ENCODE measurements at places on chromosomes 1 and 21. TPM values are rescaled to one million over a fixed set of nuclear protein-coding genes. Genes with fewer than 3 reads are reported as not detected.

KCNJ15 gene
- total RNA-seq, result 1.7 TPM

KRTAP26-1 gene
- not detected for total RNA-seq

KCNK2 gene
- total RNA-seq, result 5.2 TPM

GNG4 gene
- not detected for total RNA-seq

SPRR2D gene
- total RNA-seq, result not detected

BEND5 gene
- not detected for total RNA-seq

NBPF20 gene
- 3.3 TPM for total RNA-seq

IL22RA1 gene
- 0.17 TPM for total RNA-seq

PADI3 gene
- total RNA-seq, result not detected

TMEM79 gene
- 1.3 TPM for total RNA-seq

RRP1B gene
- total RNA-seq, result 19.3 TPM

AK5 gene
- total RNA-seq, result 72.4 TPM

UMODL1 gene
- not detected for total RNA-seq

AMPD1 gene
- not detected for total RNA-seq

OLIG2 gene
- not detected for total RNA-seq

STYXL2 gene
- total RNA-seq, result not detected

FAM110D gene
- not detected for total RNA-seq

C1orf74 gene
- total RNA-seq, result 4.4 TPM

S100A5 gene
- not detected for total RNA-seq

PADI4 gene
- not detected for total RNA-seq

ARTN gene
- total RNA-seq, result 0.29 TPM

OR10Z1 gene
- total RNA-seq, result not detected

AMY1C gene
- total RNA-seq, result not detected

KCNA2 gene
- not detected for total RNA-seq

COL9A2 gene
- total RNA-seq, result 7.1 TPM

RGSL1 gene
- total RNA-seq, result not detected

CBR3 gene
- 26.3 TPM for total RNA-seq

AMY1A gene
- not detected for total RNA-seq

AKNAD1 gene
- not detected for total RNA-seq

TMEM59 gene
- 297 TPM for total RNA-seq

PHLDA3 gene
- 99.2 TPM for total RNA-seq

FCAMR gene
- not detected for total RNA-seq

KIAA1614 gene
- total RNA-seq, result 9.6 TPM

All from smooth muscle cell of trachea (primary cell).